ENCODE measurements at places on chromosomes 13 and 19.

DNA sequence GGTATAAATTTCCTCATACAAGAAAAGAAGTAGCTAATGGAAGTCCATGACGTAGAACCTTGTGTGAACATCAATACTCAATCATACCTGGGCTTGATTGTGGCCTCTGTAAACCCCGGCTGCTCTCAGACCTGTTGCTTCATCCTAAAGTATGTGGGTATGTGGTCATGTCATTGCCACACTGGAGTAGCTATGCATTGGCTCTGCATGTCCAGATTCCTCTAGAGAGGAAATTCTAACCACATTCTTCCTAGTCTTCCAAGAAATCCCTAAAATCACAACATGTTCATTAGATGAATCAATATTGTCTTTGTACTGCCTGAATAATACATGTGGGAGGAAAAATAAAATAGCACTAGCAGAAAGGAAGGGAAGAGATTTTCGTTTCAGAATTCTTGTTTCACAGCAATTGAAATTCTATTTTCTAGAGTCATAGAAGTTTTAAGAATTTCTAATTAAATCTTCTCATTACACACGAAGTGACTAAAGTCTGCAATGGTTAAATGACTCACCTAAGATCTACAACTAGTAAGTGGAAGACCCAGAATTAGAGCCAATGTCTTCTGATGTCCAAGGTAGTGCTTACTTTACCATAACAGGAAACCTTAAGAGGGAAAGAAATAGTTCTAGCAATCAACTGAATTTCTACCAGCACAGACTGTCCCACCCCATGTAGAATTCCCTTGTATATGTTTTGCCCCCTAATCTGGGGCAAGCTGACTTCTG lies 28.0 kb downstream of the RXFP2 start:
- peak; percentile 14 for DNase-seq

- no peak for DNase-seq
These were observed 9.6 kb upstream of the PRR19 start for GRCh38 chr19:42292042-42292960.

- DNase-seq: no peak
These were observed 1626.2 kb upstream of the PCDH20 start for GRCh38 chr13:63041640-63042414.

- no peak for DNase-seq
These were observed 121.6 kb upstream of the KL start for GRCh38 chr13:32894589-32895001.

DNA sequence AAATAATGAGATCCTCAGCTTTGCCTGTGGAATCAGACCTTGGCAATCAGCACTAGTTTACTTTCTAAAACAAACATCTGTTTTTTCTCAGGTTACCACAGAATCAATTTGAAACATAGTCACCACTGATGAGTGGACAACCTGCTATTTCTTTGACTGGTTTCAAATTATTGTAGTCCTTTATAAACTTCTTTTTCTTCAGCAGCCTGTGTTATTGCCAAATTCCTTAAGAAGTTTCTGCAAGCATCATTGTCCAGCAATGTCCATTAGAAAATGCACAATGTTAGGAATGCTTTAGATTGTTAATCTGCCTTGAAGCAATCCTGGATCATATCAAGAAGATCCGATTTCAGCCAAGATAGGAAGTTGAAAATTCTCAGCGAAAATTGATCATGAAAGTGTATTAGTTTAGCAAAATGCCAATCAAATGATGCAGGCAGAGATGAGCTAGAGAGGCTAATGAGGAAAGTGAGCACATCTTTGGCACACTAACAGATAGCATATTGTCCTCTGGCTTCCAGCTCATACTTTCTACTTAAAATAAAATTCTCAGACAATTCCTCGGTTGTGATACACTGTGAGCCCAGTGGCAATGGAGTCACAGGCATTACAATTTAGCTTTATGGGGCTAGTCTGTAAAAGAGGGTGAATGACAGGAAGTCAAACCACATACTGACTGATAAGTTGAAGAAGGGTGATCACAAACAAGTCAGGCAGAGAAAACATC lies 270.6 kb downstream of the SLITRK6 start:
- no peak for DNase-seq

GRCh38 chr19:33998739-33999345 lies 173.5 kb upstream of the LSM14A start:
- no peak for DNase-seq

DNA sequence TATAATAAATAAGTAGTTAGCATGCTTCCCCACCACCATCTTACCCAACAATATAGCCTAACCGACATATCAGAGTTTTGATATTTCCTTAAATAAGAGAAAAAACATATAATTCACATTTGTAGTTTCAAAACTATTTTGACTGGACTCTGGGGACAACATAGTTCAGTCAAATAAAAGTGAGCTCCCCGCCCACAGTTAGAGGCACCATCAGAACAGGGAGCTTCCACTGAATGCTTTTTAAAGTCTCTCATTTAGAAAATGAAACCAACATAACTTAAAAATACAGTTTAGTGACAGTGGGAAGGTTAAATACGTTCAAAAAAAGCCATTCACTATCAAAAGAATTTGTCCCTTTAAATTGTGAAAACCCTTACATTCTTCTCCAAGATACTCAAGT lies 92.8 kb downstream of the EPSTI1 start:
- no peak for DNase-seq

Measured in epithelial cell of prostate (primary cell).